ENCODE measurements at places on chromosomes 2 and 18.
A peak's percentile ranks its signal among the peaks of the same experiment; 100 is the strongest.

DNA sequence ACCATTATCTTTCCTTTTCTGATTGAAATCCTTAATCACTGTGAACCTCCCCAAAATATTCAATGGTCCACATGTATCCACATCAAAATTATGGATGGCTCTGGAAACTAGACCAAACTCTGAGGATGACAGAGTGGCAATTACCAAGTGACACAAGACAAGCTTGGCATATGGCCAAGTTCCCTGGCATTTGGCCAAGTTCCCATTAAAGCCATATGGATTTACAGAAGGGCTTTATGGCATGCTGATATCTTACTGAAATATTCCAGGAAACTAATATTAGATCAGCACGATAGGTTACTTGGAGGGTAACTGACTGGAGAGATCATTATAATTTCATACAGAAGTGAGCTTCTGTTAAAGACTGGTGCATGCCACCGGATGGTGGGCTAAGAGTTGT, 21.9 kb upstream of the CERS6 start:
- peak; percentile 46 for DNase-seq

DNA sequence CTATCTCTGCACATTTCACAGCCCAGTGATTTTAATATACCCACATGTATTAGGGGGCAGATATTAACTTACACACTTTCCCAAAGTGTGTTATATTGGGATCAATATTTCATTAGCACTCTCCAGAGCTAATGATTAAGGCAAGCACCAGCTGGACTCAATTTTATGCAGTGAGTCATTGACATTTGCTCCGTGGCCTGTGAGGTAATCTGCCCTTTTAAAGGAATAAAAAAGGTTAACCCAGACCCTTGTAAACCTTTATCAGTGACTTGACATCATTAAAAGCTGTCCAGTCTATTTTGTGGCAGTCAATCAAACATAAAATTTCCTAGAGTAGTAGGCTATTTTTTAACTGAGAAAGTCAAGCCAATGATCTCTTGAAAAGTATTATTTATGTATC, 1870.4 kb upstream of the CELF4 start:
- no peak for DNase-seq

- no peak for DNase-seq
These were observed 3.1 kb downstream of the SPEG start for GRCh38 chr2:219437690-219438206.

DNA sequence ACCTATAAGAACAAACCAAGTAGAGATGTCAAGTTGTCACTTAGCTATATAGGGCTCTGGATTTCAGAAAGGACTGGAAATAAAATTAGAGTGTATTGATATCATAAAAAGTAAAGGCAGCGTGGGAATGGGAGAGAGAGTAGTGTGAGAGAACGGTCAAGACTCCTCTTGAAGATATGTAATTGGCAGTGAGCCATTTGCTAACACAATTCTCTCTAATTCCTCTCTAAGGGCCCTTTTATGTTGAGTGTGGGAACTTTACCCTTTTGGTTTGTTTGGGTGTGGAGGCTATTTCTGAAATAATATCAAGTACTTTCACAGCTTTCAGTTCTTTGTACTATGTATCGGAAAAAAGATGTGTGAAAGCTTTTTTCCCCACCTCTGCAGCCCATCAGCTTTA, 196.8 kb downstream of the LRRTM4 start:
- no peak for DNase-seq

GRCh38 chr2:150621526-150622213, 134.2 kb upstream of the RND3 start:
- no peak for DNase-seq

DNA sequence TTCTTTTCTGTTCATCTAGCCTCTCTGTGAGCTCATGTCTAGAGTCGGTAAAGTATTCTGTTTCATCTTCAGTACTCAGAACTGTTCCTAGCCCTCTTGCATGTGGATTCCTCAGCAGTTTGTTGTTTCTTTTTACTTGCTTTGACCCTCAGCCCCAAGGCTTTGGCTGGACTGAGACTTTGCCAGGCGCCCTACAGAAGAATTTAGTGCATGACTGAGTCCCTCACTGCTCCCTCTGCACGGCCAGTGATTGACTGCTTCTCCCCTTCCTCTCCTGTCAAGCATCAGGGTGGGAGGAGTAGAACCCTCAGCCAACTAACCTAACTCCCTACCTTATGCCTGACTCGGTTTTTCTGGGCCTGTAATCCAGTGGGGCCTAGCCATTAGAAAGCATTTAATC, 109.8 kb downstream of the ESCO1 start:
- DNase-seq = no peak

DNA sequence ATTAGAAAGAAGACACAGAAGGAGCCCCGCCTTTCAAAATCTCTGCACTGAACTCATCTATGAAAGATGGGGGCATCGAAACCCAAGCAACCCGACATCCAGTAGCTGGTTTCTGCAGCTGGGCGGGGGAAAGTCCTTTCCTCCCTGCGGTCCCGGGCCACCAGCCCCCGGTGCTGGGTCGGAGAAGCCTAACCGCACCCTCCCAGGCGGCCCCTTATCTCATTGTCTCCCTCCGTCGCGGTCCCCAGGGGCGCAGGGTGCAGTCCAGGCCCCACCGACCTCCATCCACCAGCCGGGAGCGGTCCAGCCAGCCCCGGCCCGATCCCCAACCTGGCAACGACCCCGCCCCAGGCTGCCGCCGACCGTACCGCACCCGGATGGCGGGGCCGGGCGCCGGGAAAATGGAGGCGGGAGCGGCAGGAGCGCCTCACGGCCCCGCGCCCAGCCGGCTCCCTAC, 452 bp downstream of the RAPH1 start:
- DNase-seq = no peak

DNA sequence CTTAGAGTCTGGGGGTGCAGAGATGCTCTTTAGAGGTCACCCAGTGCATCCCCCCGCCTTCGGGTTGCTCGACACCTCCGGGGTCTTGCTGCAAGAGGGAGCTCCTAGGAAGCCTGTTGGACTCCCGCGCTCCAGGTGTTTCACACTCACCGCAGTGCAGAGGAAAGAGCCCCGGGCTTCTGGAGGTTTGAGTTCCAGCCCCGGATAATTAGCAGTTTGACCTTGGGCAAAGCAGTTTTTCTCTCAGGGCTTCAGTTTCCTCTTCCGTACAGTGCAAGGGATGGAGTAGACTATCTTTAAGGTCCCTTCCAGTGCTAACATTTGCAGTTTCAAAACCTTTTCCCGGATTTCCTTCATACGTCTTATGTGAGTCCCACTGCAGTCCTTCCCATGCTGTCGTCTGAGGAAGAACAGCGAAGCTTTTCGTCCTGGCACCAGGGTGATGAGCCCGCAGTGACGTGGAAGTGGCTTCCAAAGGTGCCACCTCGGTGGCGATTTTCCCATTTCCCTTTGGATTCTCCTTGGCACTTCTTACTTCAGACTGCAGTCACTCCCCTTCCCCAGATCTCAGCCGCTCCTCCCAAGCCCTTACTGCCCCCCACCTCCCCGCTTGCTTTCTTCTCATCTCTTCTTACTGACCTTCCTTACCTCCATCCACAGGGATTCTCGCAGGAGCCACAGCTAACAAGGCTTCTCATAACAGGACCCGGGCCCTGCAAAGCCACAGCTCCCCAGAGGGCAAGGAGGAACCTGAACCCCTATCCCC, 585 bp downstream of the PNKD start:
- no peak for DNase-seq

- peak; percentile 65 for DNase-seq
These were observed 11.4 kb upstream of the DTNB start for GRCh38 chr2:25684577-25685473.

GRCh38 chr2:217792626-217793527, 209.9 kb downstream of the TNS1 start:
- DNase-seq = no peak

DNA sequence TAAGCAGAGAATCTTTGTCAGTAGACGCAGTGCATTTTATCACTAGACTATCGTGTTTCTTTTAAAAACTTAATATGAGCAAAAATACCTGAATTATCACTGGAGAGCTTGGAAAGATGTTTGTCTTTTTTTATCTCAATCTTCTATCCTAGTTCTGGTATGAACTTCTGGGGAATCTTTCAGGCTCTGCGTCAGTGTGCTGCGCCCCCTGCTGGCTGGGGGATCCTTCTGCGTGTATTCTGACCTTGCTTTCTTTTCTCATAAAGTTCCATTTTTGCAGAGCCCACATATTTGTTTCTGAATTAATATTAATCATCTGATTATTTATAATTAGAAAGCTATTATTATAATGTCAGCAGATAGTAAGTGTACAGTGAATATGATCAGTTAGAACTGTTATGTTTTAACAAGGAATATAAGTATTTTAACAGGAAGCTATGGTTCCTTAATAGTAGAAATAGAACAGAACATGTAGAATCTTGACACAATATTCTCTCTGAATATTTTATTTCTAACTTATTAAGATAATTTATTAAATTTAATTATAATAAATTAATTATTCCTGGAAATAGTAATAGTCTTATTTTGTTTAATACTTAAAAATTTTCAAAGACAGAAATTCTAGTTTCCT, 945.0 kb upstream of the CRIM1 start:
- DNase-seq = peak; percentile 22

GRCh38 chr2:38602136-38602731, 494 bp downstream of the HNRNPLL start:
- peak; percentile 27 for DNase-seq

- DNase-seq = peak; percentile 79
These were observed 18.3 kb upstream of the SLC35F6 start for GRCh38 chr2:26745609-26746327.

DNA sequence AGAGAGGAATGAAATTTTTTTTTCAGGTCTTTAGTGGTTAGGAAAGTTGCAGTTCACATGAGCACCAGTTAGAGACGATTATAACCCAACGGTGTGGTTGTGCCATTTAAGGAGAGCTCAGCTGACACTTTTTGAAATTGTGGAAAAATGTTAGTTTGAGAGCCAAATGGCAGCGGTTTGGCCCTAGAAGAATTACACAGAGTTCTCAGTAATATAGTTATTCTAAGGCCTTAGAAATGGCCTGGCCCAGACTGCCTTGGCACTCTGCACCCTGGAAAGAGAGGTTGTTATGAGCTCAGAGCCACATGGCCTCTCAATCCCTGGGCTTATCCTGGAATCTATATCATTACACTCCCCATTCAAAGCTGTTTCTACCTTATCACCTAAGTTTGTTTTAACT, 117.4 kb downstream of the RHBDD1 start:
- DNase-seq = no peak

GRCh38 chr2:111688482-111688881, 195.5 kb downstream of the ANAPC1 start:
- no peak for DNase-seq

- no peak for DNase-seq
These were observed 220.3 kb downstream of the ATAD2B start for GRCh38 chr2:23706613-23707078.

DNA sequence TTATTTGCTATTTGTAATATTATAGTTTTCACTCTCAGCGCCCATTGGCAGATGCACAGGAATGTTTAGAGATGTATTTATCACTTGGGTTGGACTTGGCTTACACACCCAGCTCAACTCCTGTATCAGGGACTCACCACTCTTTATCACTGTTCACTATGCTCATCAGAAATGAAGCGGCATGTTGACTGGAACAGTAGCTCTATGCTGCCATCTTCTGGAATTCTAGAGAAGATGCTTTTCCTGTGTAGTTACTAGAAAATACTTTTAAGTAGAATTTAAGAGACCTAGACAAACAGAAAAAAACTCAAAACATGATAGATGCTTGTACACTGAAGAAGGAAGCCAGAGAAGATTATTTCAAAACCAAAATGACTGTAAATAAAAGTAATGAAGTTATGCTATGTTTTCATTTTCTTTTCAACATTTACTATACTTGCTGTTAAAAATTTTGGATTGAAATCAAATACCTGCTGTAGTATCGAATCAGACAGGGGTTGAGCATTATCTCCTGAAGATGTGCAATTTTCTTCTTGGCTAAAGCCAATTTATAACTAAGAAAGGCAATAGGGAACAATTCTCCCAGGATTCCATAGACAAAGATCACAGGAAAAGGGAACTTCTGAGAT, 47.4 kb upstream of the NXPH2 start:
- DNase-seq = peak; percentile 46

DNA sequence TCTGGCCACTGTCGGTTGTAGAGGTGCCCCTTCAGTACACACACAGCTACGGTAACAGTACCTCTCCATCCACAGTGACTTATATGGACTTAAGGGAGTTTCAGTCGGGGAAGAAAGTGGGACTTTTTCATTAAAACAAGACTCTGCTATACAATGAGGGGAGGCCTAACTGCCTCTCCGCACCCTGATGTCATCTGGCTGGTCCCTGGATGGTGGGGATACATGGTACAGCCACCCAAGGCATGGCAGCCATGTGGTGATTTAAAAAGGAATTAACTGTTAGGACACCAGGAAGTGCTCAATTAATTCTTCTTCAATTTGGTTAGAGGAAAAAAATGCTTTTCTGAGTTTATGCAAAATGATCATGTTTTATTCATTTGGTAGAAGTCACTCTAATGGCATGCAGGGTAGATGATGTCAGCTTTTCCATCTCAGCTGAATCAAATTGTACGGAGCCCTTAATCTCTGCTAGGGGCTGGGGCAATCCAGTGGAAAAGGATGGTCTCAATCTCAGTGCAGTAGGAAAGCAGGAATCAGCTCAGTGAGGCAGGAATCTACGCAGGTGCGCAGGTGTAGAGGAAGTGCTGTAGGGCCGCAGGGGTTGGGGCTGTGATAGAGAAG, 243.9 kb downstream of the PRKCE start:
- no peak for DNase-seq

DNA sequence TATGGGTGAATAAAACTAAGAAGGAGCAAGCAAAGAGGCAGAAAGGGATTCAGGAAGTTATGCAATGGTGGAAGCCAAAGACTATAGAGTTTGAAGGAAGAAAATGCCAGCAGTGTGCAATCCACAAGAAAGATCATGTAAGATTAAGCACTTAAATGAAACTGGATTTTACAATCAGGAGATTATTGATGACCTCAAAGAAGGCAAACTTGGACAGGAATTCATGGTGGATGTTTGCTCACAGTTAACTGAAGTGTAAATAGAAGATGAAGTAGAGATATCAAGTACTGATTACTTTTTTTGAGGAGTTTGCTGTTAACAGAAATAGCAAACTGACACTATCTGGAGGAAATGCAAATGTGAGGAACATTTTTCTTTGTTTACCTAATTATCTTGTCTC, 308.9 kb downstream of the RND3 start:
- no peak for DNase-seq

DNA sequence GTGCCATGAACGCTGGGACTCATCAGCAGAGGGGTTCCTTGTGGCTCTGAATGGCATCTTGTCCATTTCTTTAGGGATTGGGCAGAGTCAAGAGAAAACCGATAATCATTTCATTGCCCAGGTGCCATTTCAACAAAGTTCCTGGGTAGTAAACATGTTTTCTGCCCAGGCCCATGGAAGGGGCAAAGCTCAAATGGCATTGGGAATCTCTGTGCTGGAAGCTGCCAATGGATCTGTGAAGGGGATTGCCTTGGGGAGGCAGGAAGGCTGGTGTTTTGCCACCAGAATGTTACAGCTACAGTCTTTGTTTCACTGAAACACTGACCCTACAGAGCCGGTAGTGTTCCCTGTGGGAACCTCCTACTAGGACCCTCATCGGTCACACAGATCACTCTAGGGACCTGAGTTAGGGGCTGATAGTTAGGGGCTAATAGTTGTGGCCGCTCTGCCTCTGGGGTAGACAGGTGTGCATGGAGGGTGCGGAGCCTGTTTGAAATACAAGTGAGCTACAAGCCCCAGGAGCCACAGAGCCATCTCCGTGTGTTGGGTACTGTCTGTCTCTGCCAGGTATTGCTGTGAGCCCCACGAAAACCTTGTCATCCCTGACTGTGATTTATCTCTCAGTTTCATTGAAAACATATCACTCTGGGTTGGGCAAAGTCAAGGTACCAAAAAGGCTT, 224.4 kb upstream of the COPS8 start:
- no peak for DNase-seq
